ENCODE measurements at places on chromosomes 16 and 17.

- no peak for DNase-seq
Measured at GRCh38 chr17:50326831-50327364, 19.0 kb upstream of the XYLT2 start.

DNA sequence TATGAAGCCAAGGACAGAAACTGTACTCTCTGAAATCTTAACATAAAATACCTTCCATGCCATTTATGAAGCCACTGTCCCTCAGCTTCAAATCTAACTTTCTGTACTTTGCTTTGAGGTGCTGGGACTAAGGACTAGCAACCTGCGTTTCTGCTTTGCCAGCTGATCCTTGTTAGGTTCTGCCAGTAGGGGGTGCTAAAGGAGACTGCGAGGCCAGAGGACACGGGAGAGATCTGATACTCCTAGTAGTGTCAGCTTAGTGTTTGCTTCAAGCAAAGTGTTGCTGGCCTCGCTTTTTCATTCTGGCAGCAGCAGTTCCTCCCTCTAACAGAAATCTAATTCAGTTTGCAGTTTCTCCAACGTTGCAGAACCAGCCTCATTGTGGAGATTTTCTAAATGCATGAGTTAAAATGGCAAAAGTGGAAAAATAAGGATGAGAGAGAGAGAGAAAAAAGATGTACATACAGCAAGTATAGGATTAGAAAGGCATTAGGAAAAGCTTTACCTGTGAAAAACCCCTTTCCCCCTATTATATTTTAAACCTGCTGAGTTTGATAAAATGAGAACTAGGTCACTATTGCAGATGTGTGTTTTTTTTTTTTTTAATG is 297.5 kb downstream of the CA10 start:
- DNase-seq, result peak; percentile 19

DNA sequence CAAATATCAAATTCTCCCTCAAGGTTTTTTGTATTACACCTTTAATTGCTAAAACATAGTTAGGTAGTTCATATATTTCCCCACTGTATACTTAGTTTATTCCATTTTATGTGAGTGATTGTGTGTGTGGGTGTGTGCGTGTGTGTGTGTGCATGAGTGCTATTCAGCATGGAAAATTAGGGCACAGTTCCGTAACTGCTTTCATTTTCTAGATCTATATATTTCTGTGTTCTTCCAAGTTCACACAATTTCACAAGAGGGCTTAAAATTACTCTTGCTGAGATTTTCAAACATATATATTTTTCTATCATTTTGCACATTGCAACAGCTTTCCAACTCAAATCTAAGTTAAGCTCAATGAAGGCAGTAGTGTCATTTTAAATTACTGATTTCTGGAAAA is 782.9 kb upstream of the SOX9 start:
- no peak for DNase-seq

DNA sequence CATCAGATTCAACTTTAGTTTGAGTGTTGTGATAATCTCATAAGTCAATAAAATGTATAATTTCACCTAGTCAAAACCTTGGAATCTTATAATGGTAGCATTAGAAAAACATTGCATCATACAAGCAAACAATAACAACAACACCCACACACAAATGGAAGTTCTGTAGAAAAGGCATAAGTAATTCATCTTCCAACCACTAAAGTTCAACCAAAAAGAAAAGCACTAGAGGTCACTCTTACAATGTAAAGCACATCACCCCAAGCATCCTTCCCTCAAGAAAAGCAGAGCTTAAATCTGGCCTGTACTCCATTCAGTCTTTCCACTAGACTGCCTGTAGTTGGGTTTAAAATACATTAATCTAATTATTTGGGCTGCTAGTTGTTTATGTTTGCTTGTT is 1.8 kb downstream of the CNTNAP4 start:
- peak; percentile 43 for DNase-seq

- DNase-seq, result no peak
Measured at GRCh38 chr17:44786551-44787081, 27.8 kb downstream of the ADAM11 start.

DNA sequence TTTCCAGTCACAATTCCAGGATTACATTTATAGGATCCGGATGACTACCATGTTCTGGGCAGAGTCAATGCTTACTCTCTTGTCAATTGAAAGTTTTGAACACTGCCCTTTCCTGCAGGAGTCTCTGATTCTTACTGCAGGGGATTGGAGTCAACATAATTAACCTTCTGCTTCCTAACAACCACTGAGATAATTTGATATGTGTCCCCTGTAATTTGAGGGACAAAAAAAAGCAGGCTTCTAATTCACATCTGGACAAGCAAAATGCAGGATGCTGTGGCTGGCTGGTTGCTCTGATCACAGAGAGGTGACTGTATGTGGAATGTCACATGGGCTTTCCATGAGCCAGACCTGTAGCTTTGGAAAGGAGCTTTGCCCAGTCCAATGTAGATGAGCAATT is 54.9 kb downstream of the PMP22 start:
- no peak for DNase-seq

DNA sequence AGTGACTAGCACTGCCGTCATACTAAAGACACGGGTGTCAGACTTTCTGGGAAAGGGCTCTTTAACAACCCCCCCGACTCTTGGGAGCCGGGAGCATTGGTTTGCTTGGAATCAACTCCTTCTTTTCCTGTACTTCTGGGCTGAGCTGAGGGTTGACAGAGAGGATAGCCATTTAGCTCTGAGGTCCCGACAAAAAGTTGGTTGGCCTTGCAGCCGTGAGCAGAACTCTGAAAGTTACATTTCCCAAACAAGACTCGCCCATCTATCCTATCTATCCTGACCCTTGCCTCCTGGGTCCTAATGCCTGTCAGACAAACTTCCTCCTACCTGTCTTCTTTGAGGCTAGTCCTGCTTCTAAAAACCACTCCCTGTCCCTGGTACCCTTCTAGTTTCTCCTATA is 460.8 kb upstream of the TOM1L1 start:
- DNase-seq, result no peak

DNA sequence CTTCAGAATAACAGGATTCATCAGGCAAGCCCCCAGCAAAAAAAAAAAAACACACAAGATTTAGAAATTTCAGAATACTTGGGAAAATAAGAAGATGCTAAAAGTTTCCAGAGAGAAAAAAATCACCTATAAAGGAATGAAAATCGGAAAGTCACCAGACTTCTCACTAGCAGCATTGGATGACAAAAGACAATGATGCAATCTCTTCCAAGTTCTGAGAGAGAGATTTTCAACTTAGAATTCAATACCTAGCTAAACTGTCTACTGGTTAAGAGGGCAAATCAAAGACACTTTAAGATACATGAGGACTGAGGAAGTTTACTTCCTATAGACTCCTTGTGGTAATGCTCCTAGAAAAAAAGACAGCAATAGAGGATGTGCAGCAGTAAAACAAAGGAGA is 23.9 kb upstream of the TNS4 start:
- DNase-seq, result no peak

DNA sequence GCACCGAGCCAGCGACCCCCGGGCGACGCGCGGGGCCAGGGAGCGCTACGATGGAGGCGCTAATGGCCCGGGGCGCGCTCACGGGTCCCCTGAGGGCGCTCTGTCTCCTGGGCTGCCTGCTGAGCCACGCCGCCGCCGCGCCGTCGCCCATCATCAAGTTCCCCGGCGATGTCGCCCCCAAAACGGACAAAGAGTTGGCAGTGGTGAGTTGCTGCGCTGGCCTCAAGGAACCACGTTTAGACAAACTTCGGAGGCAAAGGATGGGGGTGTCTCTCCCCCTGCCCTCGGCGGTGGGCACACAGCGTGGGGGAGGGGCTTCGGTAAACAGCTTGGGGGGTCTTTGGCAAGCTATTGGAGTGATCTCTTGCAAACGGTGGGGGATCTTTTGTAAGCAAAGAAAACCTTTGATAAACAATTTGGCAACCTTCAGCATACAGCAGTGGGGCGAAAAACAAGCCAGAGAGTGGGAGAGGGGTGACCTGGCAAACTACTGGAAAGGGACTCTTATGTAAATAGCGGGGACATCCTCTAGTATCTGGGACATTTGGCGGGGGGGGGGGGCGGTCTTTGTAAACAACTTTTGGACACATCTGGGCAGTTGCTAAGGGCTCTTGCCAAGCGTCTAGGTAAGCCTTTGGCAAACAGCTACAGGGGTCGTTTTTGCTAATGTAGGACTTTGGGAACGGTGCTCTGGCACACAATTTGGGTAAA is 587 bp downstream of the MMP2 start:
- DNase-seq, result no peak

DNA sequence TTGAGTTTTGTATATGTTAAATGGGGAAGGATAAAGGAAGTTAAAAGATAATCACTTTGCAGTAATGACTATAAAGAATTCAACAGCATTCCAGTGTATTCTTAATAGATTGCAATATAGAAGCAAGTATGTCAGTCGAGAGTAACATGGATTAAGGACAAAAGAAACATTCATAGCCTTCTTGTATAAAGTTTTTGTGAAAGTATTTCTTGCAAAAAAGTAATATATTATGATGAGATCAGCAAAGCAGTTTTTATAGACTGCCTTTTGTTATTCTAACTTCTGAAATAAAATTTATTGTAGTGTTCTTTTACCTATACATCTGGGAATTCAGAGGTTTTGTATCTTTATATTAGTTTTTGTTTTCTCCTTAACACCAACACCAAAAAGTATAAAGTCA is 184.9 kb upstream of the RBL2 start:
- DNase-seq, result no peak
